ENCODE measurements at places on chromosomes 5 and 9.
A peak's percentile ranks its signal among the peaks of the same experiment; 100 is the strongest.

DNA sequence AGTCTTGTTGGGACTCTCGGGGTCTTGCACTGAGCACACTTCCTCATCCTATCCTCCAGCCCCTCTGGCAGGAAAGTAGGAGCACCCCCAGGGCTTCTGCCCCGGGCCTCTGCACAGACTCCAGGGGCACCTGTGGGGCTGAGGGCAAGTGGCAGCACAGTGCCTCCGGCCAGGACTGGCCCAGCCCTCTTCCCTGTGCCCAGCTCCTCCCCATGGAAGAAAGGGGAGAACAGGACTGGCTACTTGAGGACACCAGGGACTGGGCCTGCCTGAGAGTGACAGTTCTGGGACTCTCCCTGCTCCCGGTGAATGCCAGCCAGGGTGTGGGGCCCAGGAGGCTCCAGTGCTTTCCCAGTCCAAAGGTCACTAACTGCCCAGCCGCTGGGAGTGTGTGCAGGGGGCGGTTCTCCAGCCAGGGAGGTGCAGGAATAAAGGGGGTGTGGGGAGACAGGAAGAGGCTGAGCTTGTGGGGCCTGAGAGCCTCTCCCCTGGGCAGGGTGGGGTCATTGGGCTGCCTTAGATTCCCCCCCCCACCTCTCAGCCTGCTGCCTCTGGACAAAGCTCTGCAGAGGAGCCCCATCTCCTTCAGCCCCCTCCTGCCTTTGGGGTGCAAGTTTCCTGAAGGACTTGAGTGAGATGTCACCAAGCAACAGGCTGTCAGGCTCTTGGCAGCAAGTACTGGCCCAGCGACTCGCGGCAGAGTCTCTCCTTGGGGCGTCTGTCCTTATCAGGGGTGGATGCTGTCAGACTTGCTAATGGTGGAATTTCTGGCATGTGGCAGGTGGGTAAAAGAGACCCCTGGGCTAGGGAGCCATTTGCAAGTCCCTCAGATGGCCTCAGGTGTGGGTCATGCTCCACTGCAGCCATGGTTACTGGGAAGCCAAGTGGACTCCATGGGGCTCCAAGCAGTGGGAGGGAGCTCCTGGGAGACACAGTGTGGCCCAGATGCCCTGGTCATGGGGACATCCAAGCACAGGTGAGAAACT, 19.1 kb upstream of the JADE2 start:
- DNase-seq: no peak

DNA sequence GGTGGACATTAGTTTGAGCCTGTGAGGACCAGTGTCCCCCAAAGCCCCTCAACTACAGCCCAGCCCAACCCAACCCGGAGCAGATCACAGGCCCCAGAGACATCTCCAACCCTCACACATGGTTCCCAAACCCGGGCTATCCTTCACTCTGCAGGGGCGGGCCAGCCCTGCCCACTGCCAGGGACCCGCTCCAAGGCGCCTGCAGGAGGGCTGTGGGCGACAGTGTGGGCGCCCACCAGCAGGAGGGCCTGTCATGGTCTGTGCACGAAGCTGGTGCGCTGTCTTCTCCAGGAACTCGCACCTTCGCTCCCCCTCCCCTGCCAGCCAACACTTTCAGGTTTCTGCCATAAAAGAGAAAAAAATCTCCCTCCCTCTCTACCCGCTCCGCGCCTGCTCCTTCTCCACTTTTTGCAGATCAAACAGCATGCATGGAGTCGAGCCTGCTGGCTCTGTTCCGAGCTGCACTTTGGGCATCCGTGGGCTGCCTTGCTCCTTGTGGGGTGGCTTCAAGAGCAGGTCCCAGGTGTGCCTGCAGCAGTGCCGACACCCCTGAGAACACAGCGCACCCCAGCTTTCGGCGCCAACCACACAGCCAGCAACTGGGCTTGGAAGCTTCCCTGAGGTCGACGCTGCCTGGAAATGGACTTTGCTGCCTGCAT, 133.7 kb upstream of the PPP1R26 start:
- DNase-seq: no peak

DNA sequence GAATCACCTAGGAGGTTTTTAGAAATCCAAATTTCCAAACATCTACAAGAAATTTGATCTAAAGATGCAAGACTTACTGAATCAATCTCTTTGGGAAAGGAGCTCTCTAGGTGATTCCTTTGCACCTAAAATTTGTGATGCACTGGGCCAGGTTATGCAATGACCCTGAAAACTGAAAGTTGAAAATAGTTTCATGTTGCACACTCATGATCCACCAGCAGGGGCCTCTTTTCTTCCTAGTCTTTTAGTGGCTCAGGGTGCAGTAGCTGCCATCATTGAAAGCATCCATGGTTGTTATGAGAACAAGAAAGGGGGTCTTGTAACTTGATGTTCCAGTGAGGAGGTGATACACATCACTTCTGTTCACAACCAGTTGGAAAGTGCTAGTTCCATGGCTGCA, 486.8 kb downstream of the PSAT1 start:
- DNase-seq: peak; percentile 16

- DNase-seq: no peak
These were observed 167.8 kb upstream of the TUT7 start for GRCh38 chr9:86521977-86522376.

DNA sequence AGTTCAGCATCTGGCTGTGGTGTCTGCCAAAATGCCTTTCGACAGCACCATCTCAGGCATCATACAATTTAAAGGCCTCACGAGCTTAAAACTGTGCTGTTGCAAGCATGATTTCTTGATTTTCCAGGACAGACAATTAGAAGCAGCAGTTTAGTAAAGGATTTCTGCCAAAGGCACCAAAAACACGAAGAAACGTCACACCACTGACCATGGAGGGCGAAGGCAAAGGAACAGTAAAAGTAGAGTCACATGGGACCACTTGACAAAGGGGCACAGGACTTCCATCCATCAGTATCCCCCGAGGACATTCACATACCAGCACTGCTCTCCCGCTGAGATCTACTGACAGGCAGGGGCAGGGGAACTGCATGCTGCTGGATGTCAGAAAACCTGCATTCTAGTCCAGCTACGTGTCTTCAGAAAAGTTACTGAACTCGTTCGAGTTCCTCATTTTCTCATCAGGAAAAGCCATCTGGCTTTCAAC, 70.4 kb upstream of the FBXW11 start:
- DNase-seq: peak; percentile 82

DNA sequence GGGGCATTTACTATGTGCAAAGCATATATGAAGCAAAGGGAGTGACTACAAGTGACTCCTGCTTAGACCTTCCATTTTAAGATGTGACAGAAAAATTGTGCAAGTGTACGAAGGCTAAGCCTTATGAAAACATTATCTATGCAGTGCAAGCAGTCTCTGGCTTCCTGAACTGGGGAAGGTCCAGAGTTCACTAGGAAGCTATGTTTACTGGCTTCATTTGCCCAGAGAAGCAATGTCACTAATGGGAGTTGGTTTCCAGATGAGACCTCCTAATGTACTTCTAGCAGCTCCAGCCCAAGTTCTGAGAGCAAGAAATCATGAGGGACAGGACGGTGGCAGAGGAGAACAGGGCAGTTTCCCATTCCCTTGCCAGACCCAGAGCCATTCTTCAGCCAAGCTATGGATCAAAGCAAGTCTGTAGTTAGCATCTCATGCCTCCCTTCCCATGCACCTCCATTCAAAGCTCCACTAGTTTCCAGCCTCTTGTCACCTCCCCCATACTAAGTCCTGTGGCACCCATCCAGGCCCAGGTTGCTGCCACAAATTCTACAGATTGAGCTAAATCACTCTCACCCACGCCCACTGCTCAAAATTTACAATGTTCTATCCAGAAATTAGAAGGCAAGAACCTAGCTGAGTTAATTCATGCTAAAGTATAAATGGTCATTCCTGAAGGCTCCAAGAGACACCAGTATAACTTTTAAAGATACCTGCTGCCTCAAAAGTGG, 21.8 kb downstream of the MCTP1 start:
- DNase-seq: no peak

- peak; percentile 81 for DNase-seq
These were observed 53.3 kb downstream of the PCA3 start for GRCh38 chr9:76817489-76817888.

GRCh38 chr5:77174526-77174925, 36.0 kb upstream of the PDE8B start:
- no peak for DNase-seq

DNA sequence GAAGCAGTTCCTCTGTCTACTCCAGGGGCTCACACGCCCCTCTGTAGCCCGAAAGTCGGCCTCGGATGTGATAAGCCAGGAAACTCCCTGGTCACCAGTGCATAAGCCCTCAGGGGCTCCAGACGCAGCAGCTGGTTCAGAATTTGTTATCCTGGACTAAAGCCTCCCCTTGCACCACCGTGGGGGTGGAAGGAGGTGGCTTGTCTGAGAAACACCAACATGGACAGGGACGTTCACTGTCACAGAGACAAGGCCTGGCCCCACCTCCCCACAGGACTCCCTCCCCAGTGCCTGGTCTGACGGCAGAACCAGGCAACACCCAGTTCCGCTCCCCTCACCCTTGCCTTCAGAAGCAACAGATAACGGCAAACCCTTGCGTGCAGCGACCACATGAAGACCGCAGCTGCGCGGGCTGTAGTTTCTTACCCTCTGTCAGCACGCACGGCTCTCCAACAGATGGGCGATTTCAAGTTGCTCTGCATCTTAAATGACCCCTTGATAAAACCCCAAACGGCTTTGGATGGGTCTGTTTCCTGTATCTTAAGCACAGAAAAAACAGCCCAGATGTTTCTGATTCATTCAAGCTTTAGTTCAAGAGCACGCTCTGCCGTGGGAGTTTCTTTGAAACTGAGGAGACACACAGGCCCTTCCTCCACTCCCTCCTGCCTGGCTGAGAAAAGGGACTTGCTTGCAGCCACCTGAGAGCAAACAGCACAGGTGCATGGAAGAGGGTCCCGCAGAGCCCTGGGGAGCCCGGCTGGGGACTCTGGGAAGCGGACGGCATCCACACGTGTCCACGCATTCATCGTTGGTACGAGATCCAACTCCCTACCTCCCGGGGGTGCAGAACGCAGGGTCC, 44.7 kb upstream of the NKD2 start:
- DNase-seq: peak; percentile 54

- DNase-seq: no peak
These were observed 23.1 kb upstream of the CATSPER3 start for GRCh38 chr5:134944630-134945029.

GRCh38 chr5:159310511-159310910, 19.8 kb downstream of the IL12B start:
- DNase-seq: peak; percentile 58

DNA sequence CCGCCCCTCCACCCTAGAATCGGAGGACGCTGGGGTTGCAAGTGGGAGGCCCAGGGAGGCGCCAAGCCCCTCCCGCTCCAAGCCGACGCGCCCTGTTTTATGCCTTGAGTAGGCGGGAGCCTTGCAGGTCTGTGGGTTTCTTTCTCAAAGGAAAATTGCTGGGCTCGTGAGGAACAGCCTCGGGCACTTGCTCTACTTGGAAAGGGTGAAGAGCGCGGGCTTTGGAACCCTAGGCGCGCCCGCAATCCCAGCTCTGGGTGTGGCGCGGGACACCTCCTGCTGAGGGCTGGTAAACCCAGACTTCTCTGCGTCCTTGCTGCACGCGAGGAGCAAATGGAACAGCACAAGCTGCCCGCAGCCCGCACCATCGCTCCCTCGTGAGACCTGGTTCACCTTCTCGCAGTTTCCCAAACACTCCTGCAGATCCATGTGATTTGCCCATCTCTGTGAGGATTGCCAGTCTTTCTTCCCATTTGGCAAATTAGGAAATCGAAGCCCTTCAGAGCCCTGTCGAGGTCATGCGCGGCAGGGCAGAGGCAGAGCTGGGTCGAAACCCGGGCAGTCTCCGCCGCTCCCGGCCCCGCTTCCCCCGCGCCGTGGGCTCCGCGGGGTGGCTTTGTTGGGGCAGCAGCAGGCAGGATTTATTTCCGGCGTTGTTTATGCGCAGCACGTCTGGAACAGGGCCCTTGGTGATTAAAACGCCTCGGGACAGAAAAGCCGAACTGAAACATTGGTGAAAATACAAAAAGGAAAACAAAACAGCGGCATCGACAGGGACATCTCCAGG, 98.4 kb upstream of the CPLX2 start:
- no peak for DNase-seq

DNA sequence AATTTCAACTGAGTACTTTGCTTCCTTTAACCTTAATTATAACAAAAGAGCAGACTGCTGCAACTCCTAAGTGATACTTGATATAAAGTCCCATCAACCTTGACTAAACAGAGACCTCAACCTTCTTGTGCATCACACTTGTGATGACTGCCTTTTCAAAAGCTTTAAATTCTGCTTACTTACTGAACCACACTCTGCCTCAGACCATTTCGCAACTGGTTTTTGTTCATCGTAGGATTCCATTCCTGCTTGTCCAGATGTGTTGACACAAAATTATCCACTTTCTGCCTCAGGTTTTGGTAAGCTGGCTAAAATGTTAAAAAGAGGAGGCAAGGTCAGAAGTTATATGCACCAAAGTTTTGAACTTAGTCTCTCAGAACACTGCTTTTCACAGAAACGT, 3.5 kb downstream of the BOD1 start:
- DNase-seq: peak; percentile 74

GRCh38 chr9:116003397-116003796, 150.2 kb upstream of the PAPPA start:
- no peak for DNase-seq

GRCh38 chr5:8828596-8829322, 717.1 kb downstream of the SEMA5A start:
- peak; percentile 32 for DNase-seq

GRCh38 chr5:115577741-115578140, 24.5 kb downstream of the TICAM2 start:
- DNase-seq: no peak

- DNase-seq: no peak
These were observed 203.9 kb downstream of the PCSK1 start for GRCh38 chr5:96229188-96229587.

- no peak for DNase-seq
These were observed 263.7 kb upstream of the KLF9 start for GRCh38 chr9:70678153-70678552.

DNA sequence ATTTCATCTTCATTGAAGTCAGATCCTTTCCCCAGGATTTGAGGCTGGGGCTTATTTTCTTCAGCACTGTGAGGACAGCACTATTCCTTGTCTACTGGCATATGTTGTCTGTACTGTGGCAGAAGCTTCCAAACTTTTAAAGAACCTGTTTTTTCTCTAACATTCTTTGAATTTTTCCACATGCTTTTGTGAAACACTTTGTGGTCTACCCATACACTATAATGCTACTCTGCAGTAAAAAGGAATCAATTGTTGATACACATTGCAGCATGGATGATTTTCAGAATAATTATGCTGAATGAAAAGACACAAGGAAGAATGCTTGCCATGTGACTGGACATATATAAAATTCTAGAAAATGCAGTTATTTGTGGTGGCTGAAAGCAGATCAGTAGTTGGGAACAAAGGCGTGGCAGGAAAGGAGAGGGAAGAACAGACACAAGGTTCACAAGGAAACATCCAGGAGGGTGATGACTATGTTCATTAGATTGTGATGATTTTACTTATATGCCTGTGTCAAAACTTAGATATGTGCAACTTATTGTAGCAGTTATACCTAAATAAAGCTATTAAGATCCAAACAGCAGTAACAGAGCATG, 96.8 kb downstream of the WNK2 start:
- no peak for DNase-seq

- DNase-seq: no peak
These were observed 82.5 kb upstream of the ZNF169 start for GRCh38 chr9:94176608-94177007.

- DNase-seq: peak; percentile 79
These were observed 111.2 kb downstream of the STRBP start for GRCh38 chr9:123157221-123157620.

- no peak for DNase-seq
These were observed 162.4 kb downstream of the KCNN2 start for GRCh38 chr5:114524221-114524620.
